ENCODE measurements at places on chromosomes 4 and X. TPM values are rescaled to one million over a fixed set of nuclear protein-coding genes. Genes with fewer than 3 reads are reported as not detected.

DNA sequence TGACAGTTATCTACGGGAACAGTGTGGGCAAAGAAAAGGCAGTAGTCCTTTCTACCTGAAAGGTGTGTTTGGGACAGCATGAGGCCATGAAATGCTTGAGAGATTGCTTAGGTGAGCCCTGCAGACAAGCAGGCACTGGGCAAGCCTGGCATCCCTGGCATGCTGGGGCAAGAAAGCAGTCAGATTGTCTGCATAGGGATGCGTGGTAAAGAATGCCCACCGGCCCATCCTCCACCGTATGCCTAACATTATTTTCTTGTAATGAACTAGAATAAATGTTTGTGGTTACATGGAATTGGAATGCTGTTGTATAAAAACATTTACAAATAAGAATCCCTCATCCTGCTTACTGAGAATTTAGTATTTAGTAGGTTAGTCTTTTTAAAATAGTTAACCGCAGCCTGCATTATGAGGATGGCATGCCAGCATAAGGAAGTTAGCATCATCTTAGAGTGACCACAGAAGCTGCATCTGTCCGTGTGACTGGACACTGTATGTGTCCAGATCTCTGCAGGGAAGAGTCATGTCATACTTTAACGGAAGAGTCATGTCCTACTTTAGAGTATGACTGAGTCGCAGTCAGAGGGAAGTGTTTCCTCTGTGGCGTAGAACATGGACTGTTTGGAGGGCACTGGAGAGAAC lies 18.9 kb downstream of the ZBTB49 start:
- DNase-seq = no peak

- DNase-seq = no peak
These were observed 290.6 kb upstream of the BOD1L1 start for GRCh38 chr4:13918110-13918509.

- DNase-seq = no peak
These were observed 88.8 kb upstream of the CCDC160 start for GRCh38 chrX:134148172-134148692.

DNA sequence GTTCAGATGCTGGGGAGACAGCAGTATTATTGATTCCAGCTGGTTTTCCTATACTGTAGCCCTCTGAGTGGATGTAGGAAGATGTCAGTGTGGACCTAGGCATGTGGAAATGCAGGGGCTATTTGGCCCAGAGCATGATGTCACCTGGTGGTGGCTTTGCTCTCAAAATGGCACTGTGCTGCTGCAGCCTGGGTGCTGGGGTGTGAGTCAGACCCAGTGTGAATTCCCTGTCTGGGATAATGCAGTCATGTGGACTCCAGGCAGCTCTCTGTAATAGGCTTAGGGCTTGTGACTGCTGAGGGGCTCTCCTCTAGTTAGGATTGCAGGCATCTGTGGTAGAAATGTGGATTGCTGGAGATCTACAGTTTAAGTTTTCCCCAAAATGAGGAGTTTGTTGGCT lies 70.7 kb downstream of the DCAF8L2 start:
- no peak for DNase-seq

DNA sequence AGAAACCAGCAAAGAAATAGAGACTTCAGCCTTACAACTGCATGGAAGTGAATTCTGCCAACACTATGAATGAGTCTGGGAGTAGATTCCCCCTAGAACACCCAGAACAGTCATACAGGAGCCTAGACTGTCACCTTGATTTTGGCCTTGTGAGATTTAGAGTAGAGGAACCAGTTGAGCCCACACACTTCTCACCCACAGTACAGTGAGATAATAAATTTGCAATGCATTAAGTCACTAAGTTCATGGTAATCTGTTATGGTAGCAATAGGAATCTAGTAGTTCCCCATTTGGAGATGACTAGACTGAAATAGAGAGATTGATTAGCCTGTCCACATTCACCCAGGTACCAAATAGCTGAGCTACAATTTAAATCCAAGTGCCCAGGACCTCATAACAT lies 59.0 kb downstream of the FAM13A start:
- no peak for DNase-seq

GRCh38 chr4:93743022-93743421 lies 85.5 kb upstream of the ATOH1 start:
- DNase-seq = no peak

DNA sequence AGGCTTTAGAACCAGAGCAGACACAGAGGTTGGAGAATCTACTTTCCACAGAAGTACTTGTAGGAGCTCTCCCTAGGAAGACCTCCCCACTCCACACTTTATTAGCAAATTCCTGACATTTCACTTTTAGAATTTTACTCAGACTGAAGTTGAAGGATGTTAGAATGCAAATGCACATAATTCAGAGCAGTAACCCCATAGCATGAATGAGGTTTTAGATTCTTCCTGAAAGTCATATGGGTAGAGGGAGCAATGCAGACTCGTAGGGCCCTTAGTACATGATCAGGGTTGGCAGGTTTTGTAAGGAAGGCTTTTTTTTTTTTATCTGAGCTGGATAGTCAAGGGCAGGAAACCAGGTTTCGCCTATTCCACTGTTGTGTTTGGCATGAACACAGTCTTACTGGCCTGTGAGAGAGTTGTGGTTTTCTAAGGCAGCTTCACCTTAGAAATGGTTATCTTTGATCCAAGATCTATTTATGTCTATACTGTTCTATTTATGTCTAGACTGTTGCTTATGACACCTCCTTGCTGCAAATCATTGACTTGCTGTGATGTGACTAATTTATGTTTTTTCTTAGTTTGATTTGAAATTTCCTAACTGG lies 48.9 kb downstream of the SPATA18 start:
- DNase-seq = no peak

DNA sequence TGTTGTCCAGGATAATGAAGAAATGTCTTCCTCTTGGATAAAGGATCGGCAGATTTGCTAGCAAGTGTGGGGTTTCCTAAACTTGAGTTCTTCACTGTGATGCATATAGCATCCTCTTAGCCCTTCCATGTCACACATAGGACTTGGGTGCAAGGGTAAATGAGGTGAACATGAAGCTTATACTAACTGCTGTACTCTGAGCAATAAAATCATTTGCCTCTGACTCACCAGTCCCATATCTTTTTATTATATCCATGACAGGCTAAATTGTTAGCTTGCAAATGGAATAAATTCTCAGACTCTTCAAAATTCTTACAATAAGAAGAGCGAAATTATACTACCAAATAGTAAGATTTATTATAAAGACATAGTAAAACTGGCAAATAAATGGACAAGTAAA lies 14.7 kb upstream of the TBC1D1 start:
- DNase-seq = no peak

DNA sequence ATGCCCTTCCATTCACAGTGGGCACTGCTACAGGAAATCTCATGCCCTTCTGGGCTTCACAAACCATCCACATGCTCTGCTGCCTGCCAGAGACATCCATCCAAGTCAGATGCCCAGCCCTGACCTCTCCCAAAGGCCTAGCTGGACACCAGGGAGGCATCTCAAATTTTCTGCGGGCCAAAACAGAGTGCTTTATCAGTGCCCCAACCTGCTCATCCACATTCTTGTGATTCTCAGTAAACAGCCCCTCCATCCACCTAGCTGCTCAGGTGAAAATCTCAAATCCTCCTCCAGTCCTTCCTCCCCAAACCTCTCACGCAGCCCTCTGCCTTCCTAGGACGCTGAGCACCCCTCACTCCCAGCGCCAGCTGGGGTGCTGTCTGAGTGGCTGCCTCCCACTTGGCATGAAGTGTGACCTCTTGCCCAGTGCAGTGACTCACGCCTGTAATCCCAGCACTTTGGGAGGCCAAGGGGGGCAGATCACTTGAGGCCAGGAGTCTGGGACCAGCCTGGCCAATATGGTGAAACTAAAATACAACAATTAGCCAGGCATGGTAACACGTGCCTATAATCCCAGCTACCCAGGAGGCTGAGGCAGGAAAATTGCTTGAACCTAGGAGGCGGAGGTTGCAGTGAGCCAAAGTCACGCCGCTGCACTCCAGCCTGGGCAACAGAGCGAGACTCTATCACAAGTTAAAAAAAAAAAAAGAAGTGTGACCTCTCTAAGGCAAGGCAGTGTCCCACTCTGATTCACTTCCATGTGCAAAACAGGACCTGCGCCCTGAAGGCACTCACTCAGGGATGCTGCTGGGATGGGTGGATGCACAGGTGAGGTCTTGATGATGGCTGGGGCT lies 1.7 kb upstream of the AFAP1 start:
- DNase-seq = no peak

DNA sequence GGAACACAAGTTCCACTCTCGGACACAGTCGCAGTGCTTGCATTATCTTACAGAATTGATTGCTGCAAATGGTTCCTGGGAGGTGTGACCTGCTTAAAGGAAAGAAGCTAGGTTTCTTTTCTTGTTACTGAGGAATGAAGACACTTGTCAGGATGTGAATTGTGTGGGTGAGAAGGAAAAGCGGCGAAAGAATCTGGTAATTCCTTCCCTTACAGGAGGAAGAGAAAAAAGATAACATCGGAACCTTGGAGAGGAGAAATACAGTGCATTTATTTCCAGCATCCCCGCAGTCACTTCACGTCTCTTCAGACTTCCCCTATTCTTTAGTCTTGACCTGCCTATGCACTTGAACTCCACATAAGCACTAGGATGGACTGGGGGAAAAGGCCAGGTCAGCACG lies 389 bp upstream of the CCSER1 start:
- DNase-seq = no peak

DNA sequence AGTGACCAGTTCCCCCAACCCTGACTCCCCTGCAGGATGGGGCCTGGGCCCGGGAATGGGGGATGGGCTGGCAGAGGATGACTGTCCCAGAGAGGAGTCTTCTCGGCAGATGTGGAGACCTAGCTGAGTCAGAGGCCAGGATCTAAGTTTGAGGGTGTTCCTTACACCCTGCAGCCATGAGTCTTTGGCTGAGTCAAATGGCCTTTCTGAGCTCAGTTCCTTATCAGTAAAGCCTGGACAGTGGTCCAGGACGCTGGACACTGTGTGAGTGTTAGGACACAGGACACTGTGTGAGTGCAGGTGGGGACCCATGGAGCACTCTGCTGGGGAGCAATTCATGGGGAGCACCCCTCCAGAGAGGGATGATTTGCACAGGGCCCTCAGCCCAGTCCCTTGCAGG lies 5.0 kb downstream of the IL9R start:
- no peak for DNase-seq

DNA sequence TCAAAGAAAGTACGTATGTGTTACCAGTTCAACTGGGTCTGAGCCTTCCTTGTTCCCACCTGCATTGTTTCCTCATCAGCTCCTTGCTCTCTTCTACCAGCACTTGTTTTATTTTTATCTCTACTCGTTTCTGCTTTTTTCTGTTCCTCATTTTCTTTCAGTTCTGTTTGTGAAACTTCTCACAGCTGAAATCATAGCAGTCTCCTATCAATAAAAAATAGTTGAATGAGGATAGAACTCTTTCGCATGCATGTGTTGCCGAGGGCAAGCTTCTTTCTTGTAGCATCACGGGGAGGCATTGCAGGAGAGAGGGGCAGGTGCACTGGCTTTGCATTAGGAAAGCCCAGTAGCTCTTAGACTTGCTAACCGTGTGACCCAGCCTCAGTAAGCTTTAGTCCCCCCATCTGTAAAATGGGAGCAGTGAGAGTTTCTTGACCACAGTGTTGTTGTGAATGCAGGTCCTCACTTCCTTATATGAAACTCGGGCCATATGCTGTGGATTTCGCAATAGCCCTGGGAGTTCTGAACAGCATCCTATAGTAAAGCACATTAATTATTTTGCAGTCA lies 24.7 kb downstream of the OFD1 start:
- no peak for DNase-seq

DNA sequence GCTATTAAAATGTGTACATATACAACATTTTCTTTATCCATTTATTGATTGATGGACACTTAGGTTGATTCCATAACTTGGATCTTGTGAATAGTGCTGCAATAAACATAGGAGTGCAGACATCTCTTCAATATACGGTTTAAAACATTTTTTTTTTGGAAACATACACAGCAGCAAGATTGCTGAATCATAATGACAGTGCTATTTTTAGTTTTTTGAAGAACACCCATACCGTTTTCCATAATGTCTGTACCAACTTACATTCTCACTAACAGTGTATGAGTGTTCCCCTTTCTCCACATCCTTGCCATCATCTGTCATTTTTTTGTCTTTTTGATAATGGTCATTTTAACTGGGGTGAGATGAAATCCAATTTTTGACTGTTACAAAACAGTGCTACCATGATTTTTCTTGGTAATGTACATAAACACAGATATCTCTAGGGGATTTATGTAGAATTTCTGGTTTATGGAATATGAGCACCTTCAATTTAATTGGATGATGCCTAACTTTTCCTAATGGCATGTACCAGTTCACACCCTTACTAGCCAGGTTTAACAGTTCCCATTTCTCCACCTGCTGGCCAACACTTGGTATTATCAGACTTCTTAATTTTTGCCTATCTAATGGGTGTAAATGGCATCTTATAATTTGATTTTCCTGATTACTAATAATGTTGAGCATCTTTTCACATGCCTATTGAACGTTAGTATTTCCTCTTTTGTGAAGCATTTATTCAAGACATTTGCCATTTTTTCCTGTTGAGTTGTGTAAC lies 21.0 kb upstream of the TMSB15B start:
- DNase-seq = no peak

DNA sequence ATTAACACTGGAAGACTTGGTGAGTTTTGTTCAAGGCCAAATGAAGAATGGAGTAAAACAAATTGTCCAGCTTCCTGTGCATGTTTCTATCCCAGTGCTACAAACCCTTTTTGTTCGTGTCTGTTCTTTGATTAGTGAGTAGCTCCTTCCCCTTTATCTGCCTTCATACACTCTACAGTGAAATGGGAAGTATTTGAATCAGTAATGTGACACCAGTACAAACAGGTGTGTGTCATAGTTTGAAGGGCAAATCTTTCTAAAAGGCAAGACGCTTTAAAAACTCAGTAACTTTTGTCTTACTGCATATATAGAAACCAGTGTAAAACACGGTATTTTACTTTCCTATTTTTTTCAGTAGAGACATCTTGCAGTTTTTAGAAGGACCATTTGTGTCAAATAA lies 5.9 kb downstream of the ARHGEF38 start:
- no peak for DNase-seq

DNA sequence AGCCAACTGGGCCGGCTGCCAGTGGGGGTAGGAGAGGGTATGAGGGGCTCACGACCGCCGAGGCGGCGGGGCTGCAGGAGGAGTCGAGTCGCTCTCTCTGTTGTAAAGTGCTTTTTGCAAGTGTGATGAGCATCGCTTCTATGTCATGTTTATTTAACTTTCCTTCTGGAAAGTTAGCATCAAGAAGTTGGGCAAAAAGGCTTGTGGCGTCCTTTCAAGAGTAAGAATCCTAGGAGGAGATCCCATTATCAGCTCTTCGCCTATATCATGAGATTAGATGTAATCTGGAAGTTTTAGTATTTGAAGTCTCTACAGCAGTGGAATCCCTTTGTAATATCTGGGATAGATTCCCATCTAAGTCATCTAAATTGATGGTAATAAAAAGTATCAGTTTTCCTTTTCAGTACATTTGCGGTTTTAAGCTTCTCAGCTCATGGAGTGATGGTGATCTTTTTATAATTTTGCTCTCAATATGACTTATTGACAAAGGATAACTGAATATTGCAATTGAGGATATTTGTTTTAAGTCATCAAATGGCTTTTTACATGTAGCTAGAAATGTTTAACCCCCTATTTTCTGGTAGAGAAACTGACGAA lies 1.7 kb downstream of the GALNT7 start:
- no peak for DNase-seq

- no peak for DNase-seq
These were observed 17.1 kb upstream of the AADAT start for GRCh38 chr4:170106900-170107299.

RIBC1 gene
- 1.1 TPM for total RNA-seq

MMAA gene
- total RNA-seq = 2.2 TPM

EREG gene
- 2.1 TPM for total RNA-seq

MGARP gene
- 2.3 TPM for total RNA-seq

VSIG4 gene
- 0.10 TPM for total RNA-seq

NSUN7 gene
- 1.1 TPM for total RNA-seq

MID2 gene
- total RNA-seq = 24.7 TPM

AASDH gene
- 5.4 TPM for total RNA-seq

ATXN3L gene
- total RNA-seq = not detected
